Stimulated activated CD4-positive, alpha-beta T cell treated with anti-CD3 and anti-CD28 coated beads, Interleukin-15, amount 100 ng/mL, for 1 hour (primary cell): ENCODE measurements at places on chromosomes 7 and 10.

DNA sequence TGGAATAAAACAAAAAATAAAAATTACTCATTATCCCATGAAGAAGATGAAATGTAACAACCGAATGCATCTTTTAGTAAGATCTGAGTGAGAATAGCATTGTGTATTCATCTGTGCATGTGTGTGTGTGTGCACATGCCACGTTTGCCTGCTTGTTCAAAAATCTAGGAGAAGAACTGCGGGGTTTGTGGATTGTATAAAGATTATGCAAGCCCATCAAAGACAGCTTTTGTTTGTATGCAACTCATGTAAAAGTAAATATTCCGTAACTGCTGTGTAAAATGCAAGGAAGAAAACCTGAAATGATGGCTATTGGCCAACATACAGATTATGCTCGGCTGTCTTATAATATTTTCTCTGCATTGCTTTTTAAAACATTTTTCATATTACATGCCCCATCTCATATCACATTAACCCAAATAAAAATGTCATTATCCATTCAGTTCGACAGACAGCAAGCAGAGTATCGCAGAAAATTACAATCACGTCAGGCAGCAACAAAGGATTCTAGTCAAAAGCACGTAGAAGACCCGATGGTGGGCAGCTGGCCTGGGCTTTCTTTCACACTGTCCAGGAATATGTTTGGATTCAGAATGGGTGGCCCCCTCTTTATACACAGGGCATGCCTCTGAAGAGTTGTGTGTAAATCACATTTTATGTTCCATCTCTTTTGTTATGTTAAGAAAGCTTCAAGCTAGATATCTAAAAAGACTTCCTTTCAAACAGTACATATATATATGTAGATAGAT is 114.0 kb downstream of the PARP12 start:
- DNase-seq: no peak

DNA sequence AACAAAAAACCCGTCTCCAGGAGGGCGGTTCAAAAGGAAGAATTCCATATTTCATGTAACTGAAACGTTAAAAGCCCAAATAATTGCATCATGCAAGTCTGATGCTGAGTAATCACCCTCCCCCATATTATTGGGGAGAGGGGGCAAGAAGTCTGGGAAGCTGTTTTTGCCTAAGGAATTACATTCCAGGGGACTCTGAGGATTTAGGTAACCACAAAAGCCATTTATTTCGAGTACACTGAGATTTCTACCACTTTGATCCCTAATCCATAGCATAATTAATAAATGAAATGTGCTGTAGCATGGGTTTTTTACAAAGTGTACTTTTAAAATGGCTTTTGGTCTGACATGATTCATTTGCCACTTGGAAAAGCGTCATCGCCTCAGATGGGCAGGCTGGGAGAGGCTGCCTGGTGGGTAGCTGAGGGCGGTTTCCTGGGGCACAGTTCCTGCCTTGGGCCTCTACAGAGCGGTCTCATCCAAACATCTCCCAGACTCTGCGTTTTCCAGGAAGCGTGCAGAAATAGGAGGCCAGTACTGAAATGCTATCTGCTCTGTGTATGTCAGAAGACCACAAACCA is 106.5 kb downstream of the TCF7L2 start:
- DNase-seq: no peak

- no peak for DNase-seq
Measured at GRCh38 chr10:74419958-74420375, 268.9 kb downstream of the ADK start.

DNA sequence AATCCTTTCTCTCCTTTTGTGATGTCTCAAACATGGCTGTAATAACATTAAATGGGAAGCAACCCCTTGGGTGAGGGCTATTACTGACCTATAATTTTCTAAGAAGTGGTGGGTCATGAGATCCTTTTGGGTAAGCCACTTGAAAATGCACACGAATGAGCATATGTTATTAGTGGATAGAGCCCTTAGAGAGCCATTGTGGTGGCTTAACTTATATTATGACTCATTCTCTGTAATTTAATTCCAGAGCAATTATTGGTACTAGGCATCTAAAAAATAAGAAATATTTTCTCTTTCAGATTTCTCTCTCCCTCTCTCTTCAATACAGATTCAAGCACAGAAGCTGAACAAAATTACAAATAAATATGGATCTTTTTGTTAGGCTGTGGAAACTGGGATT is 1177.4 kb upstream of the PHF14 start:
- no peak for DNase-seq

DNA sequence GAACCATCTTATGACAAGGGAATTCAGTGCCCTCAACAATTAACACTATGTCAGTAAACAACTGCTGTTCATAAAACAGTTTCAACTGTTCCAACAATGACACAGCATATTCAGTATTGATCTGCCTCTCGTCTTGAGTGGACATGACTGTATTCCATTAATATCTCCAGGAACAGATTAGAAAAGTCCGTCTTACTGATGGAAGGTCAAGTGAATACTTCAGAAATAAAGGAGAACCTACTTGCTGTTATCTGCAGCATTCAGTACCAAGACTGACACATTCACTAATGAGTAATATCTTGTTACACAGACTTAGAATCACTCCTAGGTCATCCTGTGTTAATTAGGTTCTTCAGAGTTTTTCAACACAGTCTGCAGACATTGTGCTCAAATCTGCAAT is 12.1 kb downstream of the KBTBD2 start:
- DNase-seq: no peak

DNA sequence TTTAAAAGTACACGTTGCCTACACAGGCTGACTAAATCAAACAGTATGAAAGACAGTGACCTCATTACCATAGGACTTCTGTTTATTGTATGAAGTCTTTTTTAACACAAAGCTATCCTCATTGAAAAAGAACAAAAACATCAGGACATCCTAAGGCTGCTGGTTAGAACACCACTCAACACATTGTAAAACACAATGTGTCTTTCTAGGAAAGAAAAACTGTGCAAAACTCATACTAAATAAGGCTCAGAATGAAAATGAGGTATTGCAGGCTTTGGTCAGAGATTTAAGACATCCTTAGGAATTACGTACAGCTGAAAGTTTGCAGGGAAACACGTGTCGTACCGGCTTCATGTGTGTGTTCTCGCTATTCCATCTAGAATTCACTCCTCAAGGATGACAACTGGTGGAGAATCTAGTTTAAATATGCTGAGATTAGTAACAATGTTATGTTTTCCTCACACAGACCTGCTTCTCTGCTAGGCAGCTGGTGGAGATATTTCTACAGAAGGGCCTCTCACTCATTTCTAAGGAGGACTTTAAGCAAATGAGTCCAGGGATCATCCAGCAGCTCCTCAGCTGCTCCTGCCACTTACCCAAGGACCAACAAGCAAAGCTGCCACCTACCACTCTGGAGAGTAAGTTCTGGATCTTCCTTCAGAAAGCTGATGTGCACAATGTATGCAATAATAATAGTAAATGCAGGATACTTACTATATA is 29.3 kb downstream of the SLC39A12 start:
- DNase-seq: no peak

DNA sequence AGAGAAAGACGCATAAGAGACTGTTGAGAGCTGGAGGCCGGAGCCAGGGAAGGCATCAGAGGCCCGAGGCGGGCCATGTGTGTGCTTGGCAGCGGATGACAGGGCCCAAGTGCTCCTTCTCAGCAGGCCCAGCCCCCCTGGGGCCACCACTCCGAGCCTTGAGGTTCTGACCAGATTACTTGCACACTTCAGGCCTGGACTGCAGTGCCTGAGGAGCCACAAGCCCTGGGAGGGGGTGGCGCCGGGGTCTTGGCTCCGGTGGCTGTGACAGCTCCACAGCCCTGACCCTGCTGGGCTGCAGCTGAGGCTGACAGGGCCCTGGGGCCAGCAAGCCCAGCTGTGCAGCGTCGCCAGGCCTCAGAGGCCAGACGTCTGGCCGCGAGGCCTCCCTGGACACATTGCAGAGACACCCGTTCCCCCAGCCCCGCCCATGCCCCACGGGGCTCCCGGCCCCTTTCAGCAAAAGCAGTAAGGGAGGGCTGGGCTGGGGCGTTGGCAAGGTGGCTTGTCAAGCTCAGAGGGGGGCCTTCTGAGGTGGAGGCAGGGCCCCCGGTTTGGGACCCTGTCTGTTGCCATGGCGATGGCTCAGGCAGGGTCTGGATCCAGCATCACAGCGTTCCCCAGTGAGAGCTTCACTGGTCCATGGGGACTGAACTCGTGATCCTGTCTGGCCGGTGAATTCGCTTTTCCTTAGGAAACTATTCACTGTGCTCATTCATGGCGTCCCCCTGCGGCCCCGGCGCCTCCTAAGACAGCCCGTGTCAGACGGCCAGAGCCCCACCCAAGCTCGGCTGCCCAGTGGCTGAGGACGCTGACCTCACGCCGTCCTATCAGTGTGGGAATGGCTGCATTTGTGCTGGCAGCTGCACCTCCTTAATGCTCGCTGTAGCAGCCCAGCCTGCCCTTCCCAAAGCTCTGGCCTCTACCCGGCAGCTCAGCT is 5.7 kb downstream of the ELN start:
- DNase-seq: no peak

DNA sequence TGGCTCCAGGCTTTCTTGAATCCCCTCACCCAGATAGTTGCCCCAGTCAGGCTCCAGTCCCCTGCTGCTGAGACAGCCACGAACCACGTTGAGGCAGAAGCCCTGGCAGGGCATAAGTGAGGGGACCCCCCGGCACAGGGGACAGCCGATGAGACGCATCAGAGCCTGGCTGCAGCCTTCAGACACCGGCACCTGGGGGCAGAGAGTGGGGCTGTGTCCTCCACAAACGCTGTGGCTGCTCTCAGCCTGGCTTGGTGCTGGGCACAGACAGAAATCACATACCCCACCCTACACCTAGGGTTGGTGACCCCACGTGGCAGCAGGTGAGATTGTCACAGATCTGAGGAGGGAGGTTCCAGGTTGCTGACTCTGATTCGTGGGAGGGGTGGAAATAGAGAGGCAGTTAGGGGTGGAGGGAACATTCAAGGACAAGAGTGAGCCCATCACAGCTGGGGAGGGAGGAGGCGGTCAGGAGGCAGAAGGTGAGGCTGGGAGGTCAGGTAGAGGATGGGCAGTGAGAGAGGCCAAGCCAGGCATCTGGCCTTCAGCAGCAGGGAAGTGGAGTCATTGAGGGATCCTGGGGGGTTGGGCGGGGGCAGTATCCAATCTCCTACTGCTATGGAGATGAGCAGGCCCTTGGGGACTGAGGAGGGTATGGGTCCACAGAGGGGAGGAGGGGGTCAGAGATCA is 3.2 kb downstream of the GPC2 start:
- no peak for DNase-seq

- no peak for DNase-seq
Measured at GRCh38 chr7:105677817-105678573, 96.7 kb upstream of the EFCAB10 start.

DNA sequence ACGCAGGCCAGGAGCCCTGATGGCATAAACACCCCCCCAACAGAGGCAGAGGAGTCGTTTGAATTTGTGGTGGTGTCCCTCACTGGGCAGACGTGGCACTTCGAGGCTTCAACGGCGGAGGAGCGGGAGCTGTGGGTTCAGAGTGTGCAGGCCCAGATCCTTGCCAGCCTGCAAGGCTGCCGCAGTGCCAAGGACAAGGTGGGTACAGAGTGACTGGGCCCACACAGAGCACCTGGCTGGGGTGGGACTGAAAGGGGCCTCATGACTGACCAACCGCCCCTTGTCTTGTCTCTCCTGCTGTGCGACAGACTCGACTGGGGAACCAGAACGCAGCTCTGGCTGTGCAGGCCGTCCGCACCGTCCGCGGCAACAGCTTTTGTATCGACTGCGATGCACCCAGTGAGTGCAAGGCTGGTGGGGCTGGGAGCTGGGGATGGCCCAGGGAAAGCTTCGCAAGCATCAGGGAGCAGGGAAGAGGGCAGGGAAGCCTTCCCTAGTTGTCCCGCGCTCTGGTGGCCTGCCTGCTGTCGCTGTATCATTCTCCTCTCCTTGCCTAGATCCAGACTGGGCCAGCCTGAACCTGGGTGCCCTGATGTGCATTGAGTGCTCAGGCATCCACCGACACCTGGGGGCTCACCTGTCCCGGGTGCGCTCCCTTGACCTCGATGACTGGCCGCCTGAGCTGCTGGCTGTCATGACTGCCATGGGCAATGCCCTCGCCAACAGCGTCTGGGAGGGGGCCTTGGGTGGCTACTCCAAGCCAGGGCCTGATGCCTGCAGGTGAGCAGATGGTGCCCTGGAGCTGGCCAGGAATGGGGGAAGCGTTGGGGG is 25.4 kb downstream of the GBX1 start:
- no peak for DNase-seq

DNA sequence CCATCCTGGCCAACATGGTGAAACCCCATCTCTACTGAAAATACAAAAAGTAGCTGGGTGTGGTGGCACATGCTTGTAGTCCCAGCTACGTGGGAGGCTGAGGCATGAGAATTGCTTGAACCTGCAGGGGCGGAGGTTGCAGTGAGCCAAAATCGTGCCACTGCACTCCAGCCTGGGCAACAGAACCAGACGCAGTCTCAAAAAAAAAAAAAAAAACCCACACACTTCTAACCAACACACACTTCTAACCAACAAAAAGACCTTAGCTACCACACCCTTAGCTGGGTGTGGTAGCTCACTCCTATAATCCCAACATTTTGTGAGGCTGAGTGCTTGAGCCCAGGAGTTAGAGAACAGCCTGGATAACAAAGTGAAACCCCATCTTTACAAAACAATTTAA is 33.9 kb upstream of the SPOCK2 start:
- DNase-seq: no peak

DNA sequence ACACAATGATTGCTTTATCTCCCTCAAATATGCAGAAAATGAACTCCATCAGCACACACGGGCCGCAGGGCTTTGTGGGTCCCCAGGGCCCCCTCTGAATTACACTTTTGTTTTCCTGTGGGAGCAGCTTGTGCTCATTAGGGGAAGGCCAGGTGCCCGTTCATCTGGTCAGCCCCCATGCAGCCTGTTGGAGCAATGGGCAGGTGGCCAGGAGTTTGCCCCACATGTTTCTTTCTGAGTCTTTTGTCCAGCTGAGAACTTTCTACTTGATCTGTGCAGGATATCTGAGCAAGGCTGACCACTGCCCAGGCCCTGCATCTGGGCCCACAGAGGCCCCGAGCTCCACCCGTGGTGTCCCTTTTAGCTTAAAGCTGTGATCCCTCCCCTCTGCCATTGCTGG is 105.3 kb upstream of the FAM20C start:
- DNase-seq: no peak

DNA sequence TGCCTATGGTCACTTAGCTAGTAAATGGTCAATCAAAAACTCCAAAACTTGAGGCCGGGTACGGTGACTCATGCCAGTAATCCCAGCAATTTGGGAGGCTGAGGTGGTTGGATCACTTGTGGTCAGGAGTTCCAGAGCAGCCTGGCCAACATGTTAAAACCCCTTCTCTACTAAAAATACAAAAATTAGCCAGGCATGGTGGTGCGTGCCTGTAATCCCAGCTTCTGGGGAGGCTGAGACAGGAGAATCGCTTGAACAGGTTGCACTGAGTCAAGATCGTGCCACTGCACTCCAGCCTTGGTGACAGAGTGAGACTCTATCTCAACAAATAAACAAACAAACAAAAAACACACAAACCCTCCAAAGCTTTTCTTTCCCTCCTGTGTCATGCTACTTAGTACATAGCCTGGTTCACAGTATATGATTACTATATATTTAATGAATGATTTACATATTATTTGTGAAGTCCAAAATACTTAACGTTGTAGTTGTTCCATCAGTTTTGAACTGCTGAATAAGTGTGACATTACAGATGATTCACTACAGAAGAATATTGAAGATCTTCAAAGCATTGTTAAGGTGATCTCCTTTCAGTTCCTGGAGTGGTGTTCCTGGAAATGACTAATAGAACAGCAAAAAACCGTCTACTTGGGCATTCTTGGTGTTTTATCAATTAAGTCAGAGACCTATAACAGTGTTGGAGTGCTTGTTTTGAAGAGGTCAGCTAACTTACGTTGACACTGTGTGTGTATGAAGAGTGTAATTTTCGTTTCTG is 72.9 kb downstream of the ADK start:
- DNase-seq: no peak

GRCh38 chr10:43822631-43823580 is 174.2 kb upstream of the ZNF32 start:
- no peak for DNase-seq
